ENCODE measurements at places on chromosomes 6 and 20.

DNA sequence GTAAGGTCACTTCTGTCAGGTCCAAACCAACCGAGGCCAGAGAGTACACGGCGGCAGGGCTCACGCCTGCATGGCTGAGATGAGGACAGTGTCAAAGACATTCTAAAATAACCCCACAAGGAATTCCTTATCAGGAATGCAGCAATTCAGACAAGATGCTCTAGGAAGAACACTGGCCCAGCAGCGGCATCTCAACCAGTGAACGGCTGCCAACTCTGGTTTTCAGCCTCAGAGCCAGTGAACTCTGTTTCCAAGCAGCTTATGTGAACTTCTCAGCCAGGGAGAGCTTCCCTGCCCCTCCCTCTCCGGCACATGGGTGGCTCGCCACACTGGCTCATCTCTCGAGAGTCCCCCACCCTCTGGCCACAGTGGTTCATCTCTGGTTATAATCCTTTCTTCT, 36.9 kb downstream of the KCNQ2 start:
- no peak for DNase-seq

DNA sequence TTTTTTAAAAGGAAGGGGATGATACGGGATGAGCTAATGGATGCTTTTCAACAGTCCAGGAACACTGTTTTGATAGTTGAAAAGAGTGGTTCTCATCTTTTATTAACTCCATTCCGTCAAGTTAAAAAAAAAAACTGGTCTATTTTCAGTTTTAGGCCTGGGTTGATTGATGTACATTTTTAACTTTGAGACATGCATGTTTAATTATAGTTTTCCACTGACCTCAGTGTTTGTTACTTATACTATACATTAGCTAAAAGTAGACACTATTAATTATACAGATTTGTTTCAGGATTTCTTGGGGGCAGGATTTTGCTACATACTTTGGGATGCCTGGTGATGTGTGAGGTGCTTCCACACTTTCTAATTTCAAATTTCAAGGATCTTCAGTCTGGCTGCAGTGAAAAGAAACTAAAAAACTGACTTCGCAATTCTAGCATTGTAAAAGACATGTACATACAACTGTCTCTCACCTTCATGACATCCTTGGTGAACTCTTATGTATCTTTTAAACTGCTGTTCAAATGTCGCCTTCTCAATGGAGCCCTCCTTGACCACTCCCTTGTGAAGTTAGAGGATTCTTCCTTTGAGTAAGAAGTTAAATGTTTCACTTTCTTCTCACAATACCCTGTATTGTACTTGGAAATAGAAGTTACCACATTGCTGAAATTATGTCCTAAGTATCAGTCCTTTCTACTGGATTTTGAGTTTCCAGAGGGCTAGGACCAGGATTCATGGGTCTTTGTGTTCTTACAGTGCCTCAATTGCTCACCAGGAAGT, 101.7 kb downstream of the TSHZ2 start:
- no peak for DNase-seq

GRCh38 chr6:33933101-33933500, 129.3 kb upstream of the MLN start:
- no peak for DNase-seq

DNA sequence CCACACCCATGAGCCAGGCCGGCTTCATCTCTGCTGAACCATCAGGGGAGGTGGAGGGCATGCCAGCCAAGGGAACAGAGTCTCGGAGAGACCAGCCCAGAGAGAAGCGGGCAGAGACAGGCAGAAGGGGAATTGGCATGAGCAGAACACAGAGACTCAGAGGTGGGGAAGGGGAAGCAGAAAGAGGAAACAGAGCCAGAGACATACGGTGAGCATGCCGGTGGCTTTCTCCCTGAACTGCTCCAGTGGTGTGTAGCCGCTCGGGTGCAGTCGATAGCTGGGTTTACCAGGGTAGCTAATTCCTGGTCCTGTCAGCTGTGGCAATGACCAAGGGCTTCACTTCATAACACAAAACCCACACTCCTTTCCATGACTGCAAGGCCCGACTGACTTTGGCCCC, 83.6 kb upstream of the CCDC167 start:
- no peak for DNase-seq

DNA sequence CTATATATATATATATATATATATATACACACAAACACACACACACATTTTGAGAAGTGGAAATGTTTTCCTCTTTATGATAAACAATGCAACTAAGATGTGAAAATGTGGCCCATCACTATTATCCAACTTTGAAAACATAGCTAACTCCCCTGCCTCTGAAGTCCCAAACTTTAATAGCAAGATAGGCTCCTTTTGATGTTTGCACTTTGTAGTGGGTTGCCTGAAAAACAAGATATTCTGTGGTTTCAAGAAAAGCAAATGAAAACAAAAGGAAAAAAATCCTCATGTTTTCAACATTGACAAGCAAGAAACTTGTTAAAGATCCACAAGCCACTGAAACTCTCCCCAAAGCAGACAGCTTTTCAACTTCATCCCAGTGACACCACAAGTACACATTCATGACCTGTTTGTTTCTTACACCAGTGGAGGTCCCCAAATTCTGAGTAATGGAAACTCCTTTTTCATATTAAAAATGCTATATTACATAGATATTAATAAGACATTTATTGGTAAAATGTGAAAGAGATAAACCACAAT, 90.0 kb downstream of the IPCEF1 start:
- no peak for DNase-seq

DNA sequence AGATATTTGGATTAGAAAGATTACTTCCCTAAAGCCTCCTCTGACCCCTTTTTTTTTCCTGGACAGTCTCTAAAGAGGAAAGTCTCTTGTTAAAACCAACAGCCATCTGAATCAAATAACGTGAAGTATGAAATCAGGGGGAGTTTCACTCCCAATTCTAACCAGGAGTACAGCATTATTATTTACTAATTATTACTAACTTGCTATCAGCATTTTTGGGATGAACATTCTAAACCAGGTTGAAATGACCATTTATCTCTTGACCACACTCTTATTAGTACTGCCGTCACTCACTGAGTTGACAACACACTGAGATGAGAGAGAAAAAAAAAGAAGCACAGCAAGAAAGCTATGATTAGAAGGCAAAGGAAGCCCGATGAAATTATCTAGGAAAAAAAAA, 114.4 kb upstream of the BCLAF1 start:
- DNase-seq = peak; percentile 36

GRCh38 chr6:64817525-64817924, 889.5 kb downstream of the EYS start:
- DNase-seq = no peak

DNA sequence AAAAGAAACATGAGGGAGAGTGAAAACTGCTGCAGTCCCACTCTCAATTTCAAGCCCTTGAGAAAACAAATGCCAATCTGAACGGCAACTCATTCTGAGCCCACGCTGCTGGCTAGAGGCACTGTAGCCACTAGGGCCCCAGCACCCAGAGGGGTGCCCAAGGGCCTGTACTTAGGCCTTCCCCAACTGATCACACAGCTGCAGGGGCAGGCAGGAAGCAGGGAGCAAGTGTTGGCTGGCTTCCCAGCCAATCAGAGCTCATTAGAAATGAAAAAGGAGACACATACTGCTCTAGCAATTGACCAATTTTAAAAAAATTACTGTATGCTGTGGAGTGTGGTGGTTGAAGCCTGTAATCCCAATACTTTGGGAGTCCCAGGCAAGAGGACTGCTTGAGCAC, 3.7 kb upstream of the BEND3 start:
- DNase-seq = peak; percentile 41

GRCh38 chr6:13990796-13991195, 66.0 kb downstream of the RNF182 start:
- no peak for DNase-seq

GRCh38 chr6:19705606-19706005, 131.6 kb upstream of the ID4 start:
- DNase-seq = no peak

- DNase-seq = peak; percentile 47
These were observed 144.2 kb downstream of the JARID2 start for GRCh38 chr6:15389765-15390723.

GRCh38 chr20:46743088-46743487, 33.6 kb downstream of the SLC2A10 start:
- DNase-seq = no peak

DNA sequence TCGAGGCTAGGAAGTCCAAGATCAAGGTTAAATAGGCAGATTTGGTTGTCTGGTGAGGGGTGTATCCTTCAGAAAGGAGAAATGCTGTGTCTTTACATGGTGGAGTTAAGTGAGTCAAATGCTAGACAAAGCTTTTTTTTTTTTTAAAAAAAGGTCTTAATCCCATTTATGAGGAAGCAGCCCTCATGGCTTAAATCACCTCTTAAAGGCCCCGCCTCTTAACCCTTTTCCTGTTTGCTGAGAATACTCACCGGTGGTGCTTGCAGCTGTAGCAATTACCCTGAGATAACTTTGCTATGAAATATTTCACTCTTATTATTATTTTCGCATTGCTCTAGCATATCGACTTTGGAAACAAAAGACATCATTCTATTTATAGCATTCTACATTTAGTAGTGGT, 30.8 kb downstream of the FBXO30 start:
- no peak for DNase-seq

DNA sequence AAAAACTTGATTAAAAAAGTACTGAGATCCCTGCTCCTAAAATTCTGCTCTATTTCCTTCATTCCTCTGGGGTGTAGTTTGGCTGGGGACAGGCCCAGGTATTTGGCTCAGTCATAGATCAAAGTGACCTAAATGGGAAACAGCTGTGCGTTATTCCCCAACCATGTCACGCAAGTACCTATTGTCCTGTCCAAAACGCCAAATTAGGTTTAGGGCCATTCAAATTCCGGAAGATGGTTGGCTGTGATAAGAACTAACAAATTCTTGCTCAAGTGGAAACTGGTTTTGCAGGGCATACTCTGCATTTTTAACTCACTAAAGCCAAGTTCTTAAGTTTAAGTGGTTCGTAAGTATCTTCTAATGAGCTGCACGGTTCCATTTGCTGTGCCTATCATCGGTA, 147.6 kb upstream of the TMEM170B start:
- DNase-seq = no peak

DNA sequence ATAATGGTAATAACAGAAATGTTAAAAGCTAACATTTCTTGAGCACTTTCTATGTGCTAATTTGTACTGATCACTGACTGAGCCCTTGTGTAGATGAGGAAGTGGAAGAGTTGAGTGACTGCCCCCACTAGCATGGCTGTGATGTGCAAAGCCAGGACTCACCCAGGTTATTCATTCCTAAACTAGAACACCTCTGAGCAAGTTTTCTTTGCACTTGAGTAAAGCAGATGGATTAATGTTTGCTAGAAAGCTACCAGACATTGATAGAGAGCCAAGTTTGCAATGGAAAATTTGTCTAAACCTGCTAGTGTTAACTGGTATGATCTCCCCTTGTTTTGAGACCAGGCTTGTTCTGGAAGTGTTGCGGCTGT, 467.4 kb upstream of the PLCB4 start:
- no peak for DNase-seq

DNA sequence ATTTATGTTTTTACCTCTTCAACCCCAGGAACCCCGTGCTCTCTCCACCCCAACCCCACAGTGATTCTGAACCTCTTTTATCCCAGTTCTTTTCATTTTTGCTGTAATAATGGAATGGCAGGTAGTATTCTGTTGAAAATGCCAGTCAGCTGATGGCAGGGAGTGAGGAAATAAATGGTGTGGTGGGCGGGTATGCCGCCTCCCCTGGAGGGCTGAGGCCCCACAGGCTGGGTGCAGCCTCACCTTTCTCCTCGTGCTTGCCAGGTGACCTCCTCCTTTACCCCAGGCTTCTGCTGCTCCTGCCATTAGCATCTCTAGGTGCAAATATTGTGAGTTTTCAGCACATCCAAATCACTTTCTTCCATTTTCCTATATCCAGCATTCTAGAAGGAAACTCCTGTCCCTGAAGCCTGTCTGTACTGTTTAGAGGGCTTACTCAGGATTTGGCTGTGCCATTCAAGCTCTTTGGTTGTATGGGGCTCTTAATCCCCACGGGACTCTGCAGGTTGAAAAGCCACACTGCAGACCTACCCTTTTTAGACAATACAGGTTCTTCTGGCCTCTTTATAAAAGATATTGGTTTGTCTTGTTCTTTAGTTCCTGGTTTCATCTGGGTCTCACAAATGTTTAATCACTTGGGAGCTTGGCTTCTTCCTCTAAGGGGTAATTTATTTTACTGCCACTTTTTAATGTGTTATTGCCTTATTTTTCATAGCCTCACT, 201.8 kb downstream of the JARID2 start:
- DNase-seq = no peak

DNA sequence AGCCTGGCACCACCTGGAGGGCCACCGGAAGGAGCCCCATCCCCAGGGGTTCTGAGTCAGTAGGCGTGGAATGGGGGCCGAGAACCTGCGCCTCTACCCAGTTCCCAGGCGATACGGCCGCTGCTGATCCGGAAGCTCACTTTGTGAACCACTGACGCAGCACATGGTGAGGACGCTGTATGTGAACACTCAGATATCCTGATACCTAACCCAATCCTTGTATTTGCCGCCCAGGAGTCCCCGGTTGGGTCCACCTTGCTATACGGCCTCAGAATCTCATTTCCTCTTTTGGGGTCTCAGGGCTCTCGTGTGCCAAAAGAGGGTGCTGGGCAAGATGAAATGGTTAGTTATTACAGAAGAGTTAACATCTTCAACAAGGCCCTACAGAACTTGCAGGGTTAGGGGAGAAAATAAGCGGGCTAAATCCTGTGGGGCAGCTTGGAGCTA, 604 bp upstream of the RAB5IF start:
- DNase-seq = no peak

- no peak for DNase-seq
These were observed 75.1 kb downstream of the TBC1D7 start for GRCh38 chr6:13253272-13253671.

DNA sequence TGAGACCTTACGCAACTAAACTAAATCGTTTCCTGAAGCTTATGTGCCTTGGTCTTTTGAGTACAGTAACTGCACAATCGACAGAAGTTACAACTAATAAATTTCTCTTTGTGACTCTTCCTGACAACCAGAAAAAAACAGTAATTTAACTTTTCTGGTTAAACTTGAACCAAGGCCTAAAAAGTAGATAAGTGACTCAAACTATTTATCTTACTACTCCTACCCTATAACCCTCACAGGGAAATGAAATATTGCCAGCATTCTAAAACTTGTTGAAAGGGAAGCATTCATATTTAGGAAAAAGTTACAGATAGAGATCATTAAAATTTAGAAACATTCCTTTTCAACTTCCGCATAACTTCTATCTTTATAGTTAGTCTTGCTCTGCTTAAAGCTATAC, 1034.4 kb downstream of the EYS start:
- no peak for DNase-seq

DNA sequence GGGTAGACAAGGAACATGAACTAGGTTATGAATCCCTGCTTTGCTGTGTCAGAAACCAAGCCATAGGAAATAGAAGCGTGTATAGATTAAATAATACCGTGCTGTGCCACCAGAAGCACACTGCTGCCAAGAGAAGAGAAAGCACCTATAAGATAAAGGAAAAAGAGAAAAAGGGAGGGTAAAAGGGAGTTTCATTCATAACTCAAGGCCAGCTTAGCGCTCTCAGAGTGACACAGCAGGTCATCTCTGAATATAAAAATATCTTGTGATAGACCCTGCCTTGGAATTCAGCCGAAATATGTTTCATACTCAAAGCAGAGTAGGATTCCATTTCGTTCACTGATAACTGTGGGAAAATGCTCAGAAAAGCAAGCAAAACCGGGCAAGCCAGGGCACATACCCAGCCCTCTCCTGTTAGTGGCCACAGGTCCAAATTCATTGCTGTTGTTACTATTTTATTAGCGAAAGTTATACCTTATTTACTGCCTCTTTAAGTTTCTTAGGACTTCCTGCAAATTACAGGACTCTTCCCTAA, 8.7 kb downstream of the JAG1 start:
- DNase-seq = no peak

Data from K562 (cell line).